ENCODE measurements at places on chromosomes 6 and 20.

- DNase-seq, result no peak
Measured at GRCh38 chr20:54476169-54477009, 996 bp downstream of the DOK5 start.

- DNase-seq, result no peak
Measured at GRCh38 chr6:45617441-45617840, 239.7 kb upstream of the SUPT3H start.

DNA sequence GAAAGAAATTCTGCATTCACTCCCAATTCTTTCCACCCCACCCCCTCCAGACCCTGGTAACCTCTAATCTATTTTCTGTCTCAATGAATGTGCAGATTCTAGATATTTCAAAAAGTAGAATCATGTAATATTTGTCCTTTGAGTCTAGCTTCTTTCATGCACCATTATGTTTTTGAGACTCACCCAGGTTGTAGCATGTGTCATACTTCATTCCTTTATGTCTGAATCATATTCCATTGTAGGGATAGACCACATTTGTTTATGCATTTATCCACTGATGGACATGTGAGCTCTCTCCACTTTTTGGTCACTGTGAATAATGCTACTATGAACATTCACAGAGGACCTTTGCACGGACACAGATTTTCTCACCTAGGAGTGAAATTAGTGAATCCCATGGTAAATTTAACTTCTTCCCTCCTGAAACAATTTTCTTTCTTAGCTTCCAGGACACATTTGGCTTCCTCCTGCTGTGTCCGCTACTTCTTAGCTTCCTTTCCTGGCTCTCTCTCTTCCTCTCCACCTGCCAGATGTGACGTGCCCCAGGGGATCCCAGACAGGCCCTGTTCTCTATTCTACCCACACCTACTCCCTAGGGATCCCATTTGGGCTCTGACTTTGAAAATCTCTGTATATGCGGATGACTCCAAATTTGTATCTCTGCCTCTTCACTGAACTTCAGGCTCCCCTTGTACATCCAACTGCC, 24.1 kb upstream of the ARFGEF2 start:
- peak; percentile 80 for DNase-seq

DNA sequence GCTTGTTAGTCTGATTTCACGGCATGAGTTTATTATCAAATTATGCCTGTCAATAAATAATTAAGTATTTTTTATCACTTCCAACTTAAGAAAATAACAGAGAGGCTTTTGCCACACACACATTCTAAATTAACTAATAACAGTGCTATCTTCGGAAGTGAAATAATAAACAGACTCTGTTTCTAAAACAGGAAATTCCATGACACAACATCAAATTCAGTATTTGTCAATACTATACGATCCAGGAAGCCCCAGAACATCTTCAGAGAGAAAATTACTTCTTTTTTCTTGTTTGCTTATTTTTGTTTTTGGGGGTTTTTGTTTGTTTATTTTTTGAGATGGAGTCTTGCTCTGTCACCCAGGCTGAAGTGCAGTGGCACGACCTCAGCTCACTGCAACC, 150.7 kb upstream of the PRDM1 start:
- DNase-seq, result no peak

GRCh38 chr6:87661016-87661415, 41.0 kb downstream of the AKIRIN2 start:
- peak; percentile 77 for DNase-seq

- no peak for DNase-seq
Measured at GRCh38 chr20:32244959-32245358, 32.5 kb upstream of the KIF3B start.

- DNase-seq, result peak; percentile 52
Measured at GRCh38 chr6:33112148-33112547, 36.4 kb downstream of the HLA-DPB1 start.

GRCh38 chr6:15400572-15401004, 154.7 kb downstream of the JARID2 start:
- DNase-seq, result peak; percentile 29

GRCh38 chr20:309306-309840, 12.0 kb downstream of the ZCCHC3 start:
- peak; percentile 48 for DNase-seq

DNA sequence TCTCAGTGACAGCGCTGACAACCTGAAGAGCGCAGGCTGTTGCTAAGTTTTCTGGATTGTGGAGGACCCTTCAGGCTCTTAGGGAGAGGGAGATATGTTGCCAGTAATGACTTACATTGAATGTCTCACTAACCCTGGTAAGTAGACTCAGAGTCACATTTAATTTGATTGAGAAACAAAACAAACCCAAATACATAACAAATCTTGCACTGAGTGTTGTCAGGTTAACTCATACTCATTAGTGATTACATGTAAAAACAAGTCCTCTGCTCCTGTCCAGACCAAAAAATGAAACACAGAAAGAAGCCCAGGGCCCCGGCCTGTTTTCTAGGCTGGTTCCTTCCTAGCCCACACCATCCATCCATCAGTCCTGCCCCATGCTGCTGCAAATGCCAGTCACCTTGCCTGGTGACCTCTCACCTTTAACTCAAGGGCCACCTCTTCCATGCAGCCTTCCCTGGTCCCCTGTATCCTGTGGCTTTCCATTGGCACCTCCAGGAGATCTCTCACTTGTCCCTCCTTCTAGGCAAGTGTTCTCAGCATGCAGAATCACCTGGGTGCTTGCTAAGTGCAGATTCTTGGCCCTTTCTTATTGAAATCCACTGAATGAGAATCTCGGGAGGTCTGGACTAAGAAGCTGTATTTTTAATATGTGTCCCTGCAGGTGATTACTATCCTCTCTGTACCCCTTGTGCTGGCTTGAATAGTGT, 34.7 kb upstream of the ERVFRD-1 start:
- no peak for DNase-seq

GRCh38 chr6:158481690-158482473, 78.0 kb upstream of the TMEM181 start:
- peak; percentile 71 for DNase-seq

DNA sequence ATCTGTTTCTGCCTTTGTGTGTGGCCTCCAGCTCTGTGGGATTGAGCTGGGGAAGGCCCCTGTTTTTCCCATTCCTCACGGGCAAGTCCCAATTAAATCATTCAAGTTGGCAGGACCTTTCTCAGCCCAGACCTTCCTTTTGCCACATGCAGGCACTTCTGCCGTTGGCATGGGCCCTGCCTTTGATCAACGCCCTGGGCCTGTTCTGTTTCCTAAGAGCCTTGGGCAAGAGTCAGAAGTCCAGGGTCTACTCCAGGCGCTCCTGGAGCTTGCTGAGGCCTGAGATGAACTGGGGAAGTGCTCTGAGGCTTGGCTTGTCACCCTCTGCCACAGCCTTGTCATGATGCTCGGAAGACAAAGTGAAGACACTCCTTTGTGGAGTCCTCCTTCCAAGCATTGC, 7.1 kb downstream of the IP6K3 start:
- DNase-seq, result no peak

DNA sequence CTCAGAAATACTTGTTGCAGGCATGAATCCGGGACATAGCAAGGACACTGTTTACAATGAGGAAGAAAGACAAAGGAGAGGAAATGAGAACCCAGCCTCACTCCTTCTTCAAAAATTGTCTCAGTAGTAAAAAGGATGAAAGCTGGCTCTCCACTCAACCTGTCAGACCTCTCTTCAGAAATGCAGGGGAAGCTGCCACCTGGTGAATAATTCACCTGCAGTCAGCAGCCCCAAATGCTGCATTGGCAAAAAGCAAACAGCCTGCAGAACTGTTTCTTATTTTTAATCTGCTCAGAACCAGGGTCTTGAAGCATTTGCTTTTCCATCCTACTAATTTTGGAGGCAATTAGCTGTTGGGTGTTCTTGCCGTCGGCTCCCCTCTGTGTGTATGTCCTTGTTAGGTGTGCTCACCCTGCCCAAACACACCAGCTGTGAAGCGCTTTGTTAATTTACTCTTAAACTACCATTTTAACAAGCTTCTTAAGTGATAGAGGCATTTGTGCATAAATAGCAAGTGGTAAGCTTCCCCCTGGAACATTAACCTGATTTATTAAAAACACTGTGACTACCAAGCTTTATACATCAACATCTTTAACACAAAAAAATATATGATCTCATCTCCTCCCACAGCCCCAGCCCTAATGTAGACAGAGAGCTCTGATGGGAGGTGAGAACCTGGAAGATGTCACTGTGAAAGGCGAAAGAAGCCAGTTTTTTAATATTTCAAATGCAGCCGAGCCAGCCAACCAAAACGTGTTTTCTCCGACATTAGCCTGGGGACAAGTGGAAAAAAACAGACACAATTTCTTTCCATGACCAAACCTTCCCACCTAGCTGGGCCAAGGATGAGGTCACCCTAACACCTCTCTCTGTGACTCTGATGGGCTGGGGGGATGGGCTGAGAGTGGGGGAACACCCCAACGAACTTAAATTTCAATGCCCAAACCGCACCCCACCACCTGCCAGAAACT, 451.0 kb upstream of the SULF2 start:
- no peak for DNase-seq

DNA sequence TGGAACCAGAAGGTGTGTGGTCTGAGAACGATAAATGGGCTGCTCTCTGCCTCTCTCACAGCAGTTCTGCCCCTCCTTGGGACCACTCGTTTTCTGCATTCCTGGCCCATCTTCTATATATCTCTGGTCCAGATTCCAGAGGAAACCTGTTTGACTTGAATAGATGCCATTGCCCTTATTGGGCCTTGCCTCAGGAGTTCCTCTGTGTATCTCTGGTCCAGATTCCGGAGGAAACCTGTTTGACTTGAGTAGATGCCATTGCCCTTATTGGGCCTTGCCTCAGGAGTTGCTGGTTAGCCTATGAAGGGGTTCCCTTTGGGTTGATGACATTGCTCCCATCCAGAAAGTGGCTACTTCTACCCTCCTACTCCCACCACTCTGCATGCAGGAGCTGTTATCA, 189.4 kb downstream of the SLC16A10 start:
- no peak for DNase-seq

- peak; percentile 46 for DNase-seq
Measured at GRCh38 chr20:38187517-38187916, 22.4 kb upstream of the TGM2 start.

- no peak for DNase-seq
Measured at GRCh38 chr6:32129297-32130088, 595 bp downstream of the FKBPL start.

GRCh38 chr20:3576363-3576762, 86.8 kb downstream of the GFRA4 start:
- no peak for DNase-seq
